ENCODE measurements at places on chromosomes 3 and 15.

GRCh38 chr3:17125738-17126442 lies 241.1 kb downstream of the PLCL2 start:
- no peak for DNase-seq

DNA sequence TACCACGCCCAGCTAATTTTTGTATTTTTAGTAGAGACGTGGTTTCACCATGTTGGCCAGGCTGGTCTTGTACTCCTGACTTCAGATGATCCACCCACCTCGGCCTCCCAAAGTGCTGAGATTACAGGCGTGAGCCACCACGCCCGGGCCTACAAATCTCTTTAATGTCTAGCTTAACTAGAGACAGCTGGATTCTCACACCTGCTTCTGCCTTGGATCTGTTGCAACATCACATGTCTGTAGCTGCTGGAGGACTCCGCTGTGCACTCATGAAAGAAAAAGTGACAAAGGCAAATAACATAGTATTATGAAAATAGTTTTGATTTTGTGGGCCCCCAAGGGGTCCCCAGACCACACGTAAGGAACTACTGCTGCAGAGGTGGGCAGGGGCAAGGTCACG lies 85.9 kb downstream of the NCEH1 start:
- DNase-seq = no peak

- no peak for DNase-seq
Observed at GRCh38 chr3:14819671-14820070, 909 bp downstream of the FGD5 start.

DNA sequence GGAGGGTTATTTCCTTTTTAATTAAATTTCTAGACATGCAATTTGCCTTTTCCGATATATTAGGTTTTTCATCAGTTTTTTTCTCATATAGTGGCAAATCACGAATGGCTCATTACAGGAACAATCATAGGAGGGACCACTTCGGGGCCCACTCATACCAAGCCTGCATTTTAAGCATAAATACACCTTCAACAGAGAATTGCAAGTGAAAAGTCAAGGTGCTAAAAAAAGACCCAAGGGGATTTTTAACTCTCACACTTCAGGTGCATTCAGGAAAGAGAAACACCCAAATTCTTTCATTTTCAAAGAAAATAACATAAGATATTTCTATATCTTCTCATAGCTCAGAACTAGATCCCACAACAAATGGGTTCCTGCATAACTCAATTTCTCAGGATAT lies 979.6 kb upstream of the NR2F2 start:
- no peak for DNase-seq

DNA sequence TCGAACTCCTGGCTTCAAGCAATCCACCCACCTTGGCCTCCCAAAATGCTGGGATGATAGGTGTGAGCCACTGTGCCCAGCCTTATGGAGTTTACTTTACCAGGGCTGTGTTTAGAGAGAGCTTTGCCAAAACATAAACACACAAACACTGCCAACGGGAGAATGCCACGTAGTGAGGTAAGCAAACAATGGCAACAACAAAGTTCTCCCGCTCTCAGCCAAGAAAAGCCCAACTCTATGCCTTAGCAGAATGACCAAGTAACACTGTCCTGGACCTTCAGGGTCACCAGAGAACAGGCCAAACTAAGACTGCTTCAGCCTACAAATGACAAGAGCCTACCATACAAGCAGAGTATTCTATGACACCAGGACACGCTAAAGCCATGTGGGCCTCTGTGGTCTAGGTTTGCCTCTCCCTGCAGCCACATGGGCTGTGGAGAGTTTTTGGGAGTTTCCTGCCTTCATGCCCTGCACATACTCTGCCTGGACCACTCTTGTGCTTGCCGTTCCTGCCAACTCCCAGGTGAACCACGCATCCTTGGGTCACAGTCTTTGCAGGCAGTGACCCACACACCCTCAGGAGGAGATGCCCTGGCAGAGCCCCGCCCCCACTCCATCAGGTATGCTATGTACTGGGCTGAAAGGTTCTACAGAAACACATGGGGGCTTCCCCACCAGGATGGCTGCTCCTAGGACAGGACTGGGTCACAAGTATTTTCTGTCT lies 21.6 kb upstream of the CNBP start:
- no peak for DNase-seq

GRCh38 chr3:27488821-27489220 lies 4.6 kb upstream of the SLC4A7 start:
- no peak for DNase-seq

GRCh38 chr3:172461530-172462138 lies 13.4 kb upstream of the GHSR start:
- no peak for DNase-seq

GRCh38 chr3:27796365-27796875 lies 74.3 kb upstream of the EOMES start:
- no peak for DNase-seq

DNA sequence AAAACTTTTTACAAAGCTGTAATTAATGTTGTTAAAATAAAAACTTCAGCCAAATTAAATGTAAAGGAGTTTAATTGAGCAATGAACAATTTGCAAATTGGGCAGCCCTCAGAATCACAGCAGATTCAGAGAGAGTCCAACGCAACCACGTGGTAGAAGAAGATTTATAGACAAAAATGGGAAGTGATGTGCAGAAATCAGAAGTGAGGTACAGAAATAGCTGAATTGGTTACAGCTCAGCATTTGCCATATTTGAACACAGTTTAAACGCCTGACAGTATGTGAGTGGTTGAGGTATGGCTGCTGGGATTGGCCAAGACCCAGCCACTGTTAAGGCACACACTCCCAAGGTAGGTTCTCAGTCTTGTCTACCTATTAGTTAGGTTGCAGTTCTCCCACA lies 14.4 kb upstream of the PLA2G4D start:
- no peak for DNase-seq

DNA sequence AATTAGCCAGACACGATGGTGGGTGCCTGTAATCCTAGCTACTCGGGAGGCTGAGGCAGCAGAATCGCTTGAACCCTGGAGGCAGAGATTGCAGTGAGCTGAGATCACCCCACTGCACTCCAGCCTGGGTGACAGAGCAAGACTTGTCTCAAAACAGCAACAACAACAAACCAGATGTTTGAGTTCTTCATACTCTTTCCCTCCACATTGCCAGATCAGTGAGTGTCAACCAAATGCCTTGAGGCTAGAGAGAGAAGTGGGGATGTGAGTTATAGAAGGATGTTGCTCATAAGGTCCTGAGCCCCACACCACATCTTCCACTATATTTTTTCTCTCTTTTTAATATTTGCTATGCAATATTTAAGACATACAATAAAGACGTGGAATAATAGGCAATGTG lies 19.8 kb downstream of the MAPKBP1 start:
- DNase-seq = no peak

DNA sequence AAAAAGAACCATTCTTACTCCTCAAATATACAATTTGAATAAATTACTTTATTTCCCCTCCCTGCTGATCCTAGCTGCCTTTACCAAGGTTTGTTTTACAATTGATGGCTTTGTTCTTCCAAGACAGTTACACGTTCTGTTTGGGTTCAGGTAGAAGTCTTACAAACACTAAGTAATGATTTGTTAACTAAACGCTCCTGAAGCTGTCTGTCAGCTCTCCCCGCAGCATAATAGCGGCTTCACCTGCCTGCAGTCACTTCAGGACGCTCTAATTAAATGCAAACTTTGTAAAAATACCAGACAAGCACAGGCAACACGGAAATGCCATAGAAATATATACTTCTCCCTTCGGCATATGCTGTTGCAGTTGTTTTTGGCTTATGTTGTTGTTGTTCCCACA lies 176.4 kb upstream of the MDFIC2 start:
- DNase-seq = no peak

- DNase-seq = no peak
Observed at GRCh38 chr3:38270606-38271005, 5.0 kb downstream of the SLC22A13 start.

GRCh38 chr3:166986000-166986399 lies 394.1 kb downstream of the ZBBX start:
- DNase-seq = no peak

GRCh38 chr3:130779031-130779430 lies 32.4 kb upstream of the PIK3R4 start:
- DNase-seq = no peak

- no peak for DNase-seq
Observed at GRCh38 chr3:55951388-55951787, 464.3 kb upstream of the WNT5A start.

DNA sequence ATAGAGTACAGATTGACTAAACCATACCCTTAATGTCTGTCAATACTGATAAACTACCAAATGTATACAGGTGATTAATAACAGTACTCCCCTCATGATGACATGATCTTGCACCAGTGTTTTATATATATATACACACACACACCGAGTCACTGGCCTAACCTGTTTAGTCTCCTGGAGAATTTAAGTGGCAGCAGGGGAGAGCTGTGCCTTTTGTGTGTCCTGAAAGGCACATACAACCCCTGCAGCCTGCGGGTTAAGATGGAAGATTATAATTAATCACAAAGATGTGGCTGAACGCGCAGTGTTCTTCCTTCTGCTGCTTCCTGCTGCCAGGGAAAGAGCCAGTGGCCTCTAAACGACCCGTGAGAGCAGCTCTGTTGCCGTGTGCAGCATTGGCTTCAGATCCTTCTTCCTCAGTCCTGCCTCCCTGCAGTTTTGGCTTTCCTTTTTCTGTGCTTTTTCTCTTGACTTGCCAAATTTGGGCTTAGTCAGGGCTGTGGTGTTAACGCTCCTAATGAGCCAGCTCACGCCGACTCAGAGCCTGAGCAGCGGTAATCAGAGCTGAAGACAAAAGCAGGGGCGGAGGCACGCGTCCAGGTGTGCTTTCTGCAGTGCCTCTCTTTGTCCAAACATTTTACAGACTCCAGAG lies 42.5 kb upstream of the UBE3A start:
- no peak for DNase-seq

DNA sequence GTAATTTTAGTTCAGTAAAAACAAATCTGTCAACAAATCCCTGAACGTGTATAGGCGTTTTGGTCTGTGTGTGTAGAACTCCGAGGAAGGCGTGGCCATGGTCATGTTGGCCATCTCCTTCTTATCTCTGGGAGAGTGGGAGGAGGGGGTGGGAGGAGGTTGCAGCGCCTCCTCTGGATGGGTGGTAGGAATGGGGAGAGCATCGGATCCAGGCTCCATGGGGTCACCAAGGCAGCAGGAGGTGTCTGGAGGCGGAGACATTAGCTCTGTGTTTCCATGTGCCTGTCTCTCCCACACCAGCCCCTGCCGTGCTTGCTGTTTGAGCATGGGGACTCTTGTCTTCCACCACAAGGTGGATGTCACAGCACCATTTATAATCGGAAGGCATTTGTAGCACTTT lies 34.5 kb upstream of the TRPM1 start:
- no peak for DNase-seq

GRCh38 chr3:142035308-142035922 lies 113.9 kb downstream of the TFDP2 start:
- no peak for DNase-seq

DNA sequence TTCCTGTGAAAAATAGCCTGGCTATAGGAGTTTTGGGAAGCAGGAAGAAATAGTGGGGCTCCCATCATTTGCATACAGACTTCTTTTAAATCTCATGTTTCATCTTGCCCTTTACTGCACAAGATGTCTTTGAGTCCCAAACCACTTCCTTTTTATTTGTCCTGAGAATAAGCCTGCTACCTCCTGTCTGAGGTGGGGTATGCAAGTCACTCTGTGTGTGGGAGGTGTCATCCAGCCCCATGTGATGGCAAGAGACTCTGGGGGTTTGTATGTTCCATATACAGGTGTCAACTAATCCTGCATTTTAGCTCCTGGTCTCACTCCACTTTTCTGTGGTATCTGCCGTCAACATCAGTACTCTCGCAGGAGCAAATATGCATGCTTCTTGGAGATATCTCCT lies 102.0 kb downstream of the OTOL1 start:
- DNase-seq = no peak

DNA sequence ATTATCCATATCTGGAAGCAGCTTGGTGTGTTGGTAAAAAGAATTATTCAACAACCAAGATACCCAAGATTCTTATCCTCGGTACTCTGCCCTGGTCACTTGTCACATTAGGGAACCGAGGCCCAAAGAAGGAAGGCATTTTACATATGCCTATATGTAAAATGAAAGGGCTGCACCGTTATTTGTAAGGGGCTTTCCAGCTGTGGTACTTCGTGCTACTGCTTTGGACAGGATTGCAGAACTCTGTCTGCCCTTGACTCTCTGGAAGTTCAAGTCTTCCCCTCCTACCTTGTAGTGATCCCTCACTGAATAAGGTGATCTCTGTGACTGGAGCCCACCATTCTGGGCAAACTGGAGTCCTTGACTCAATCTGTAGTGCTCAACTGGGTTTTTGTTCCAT lies 198.9 kb upstream of the TOPAZ1 start:
- DNase-seq = no peak

DNA sequence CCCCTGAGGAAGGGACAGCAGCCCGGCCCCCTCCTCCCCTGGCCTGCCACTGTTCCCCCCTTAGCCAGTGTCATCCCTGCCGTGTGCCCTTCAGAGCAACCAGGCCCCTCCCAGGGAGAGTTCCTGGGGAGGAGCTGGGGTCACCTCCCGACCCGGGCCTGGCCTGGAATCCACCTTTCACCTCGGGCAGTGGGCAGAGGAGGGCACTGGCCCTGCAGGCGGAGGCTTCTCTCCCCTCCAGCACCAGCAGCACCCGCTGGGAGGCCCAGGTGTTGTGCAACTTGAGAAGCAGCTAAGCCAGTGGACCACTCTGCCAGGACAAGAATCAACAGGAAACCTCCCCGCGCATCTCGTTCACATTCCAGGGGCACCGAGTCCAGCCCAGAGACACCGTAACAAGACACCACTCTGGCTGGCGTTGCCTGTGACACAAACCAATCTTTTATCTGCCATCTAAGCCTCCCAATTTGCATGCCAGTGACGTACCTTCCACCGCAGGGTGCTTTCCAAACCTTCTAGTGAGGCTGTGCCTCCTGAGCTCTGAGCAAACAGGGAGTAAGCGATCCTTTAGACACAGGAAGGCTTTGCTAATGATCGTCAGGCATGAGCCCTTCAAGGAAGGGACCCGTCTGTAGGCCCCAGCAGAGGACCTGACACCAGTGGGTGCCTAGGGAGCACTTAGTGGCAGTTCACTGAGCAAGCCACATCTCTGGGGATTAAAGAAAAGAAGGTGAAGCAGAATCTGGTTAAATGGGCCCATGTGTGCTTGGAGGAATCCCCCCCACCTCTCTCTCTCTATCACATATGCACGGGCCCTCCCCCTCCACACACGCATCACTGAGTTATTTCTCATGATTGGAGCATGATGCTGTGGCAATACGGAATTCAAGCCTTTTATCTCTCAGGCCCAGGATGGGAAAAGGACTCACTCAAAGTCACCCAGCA lies 98.9 kb upstream of the TLE3 start:
- peak; percentile 42 for DNase-seq

- no peak for DNase-seq
Observed at GRCh38 chr3:107068980-107069379, 308.3 kb upstream of the CCDC54 start.

- DNase-seq = no peak
Observed at GRCh38 chr3:155019575-155019974, 60.5 kb upstream of the MME start.

DNA sequence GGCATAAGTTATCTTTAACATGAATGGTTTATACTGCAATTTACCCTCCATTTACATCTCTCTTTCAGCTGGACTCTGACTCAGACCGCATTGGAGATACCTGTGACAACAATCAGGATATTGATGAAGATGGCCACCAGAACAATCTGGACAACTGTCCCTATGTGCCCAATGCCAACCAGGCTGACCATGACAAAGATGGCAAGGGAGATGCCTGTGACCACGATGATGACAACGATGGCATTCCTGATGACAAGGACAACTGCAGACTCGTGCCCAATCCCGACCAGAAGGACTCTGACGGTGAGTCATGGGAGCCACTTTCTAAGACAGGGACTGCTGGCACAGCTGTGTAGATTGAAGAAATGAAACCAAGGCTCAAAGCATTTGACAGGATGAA lies 11.6 kb downstream of the THBS1 start:
- DNase-seq = no peak
